ENCODE measurements at places on chromosomes 6 and 20. TPM values are rescaled to one million over a fixed set of nuclear protein-coding genes. Genes with fewer than 3 reads are reported as not detected.

DNA sequence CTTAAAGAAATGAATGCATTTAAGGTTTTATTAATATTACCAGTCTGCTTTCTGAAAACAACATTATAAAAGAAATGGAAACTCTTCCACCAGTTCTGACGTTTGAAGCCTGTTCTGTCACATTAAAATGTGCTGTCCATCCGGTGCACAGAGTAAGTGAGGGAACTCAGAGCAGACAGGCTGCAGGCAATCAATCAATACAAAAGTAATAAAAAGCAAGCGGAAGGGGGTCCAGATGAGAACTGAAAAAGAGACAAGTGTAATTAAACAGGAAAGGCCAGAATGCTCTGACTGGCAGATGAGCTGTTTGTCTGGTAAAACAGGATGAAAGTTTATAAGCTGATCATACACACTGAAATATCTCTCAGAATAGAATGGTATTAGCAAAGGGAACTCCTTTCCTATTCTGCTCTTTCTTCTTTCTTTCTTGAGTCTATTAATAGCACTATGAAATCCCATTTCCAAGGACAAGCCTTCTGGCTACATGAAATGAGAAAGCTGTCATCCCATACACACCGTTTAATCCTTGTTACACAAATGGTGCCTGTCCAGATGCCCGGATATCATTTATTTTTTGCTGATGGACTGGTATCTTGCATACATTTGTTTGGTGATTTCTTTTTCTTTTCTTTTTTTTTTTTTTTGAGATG is 94.3 kb downstream of the RAMACL start:
- H3K27ac ChIP-seq: no peak overlapping the region
- no peak for DNase-seq
- no peak overlapping the region for H3K4me3 ChIP-seq
- H3K36me3 ChIP-seq: no peaks in the 10 kb centered on the region
- peaks cover 16% of the 10 kb centered on the region for H3K4me1 ChIP-seq

DNA sequence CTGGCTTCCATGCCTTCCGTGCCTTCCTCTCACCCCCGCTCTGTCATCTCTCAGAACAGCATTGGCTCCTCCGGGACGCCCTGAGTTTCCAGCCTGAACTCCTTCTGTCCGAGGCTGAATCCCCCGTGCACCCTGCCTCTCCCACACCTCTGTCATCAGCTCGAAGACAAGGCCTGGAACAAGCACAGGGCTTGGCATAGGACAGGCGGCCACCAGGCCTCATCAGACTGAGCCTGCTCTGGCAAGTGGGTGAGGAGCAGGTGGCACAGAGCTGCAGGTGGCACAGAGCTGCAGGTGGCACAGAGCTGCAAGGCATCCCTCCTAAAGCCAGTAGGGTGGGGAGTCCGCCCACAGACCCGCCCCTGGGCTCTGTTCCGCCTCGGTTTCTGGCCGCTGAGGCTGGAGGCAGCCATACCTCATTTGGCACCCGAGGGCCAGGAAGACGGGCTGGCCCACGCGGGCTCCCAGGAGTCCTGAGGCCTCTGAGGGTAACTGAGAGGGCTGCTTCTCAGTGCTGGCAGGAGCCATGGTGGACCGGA is 60.2 kb downstream of the EZR start:
- no peak for DNase-seq
- H3K4me3 ChIP-seq: no peak overlapping the region
- H3K27ac ChIP-seq: no peak overlapping the region
- no peaks in the 10 kb centered on the region for H3K4me1 ChIP-seq

- no peak overlapping the region for H3K27ac ChIP-seq
- DNase-seq: no peak
- H3K4me1 ChIP-seq: peaks cover 5% of the 10 kb centered on the region
- H3K27me3 ChIP-seq: no peaks in the 10 kb centered on the region
These were observed 24.4 kb upstream of the PRND start for GRCh38 chr20:4697189-4697830.

DNA sequence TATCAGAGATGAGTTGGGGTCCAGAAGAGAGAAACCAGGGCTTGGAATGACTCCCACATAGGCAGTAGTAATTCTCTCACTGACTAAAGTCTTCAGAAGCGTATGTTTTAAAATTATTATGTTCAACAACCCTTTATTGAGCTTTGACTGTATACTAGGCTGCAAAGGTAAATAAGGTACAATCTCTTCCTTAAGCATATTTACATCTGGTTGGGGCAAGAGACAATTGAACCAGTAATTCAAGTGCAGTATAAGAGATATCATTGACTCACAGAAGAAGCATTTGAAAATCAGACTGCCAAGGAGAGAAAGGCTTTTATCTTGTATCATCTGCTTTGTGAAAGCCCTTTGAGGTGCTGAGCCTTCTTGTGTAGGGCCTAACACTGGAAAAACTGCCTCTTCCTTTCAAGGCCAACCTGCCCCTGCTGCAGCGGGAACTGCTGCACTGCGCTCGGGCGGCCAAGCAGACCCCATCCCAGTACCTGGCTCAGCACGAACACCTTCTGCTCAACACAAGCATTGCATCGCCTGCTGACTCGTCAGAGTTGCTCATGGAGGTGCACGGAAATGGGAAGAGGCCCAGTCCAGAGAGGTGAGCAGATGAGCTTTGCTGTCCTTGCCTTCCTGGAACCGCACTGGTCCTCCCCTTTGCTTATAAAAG is 39.3 kb upstream of the C20orf144 start:
- peaks cover 26% of the 10 kb centered on the region for H3K4me1 ChIP-seq
- H3K27ac ChIP-seq: no peak overlapping the region
- H3K27me3 ChIP-seq: no peaks in the 10 kb centered on the region
- H3K36me3 ChIP-seq: peaks cover 7% of the 10 kb centered on the region
- no peak for DNase-seq

- no peak for DNase-seq
- H3K27ac ChIP-seq: no peak overlapping the region
- no peaks in the 10 kb centered on the region for H3K36me3 ChIP-seq
- no peaks in the 10 kb centered on the region for H3K4me1 ChIP-seq
- no peaks in the 10 kb centered on the region for H3K27me3 ChIP-seq
- H3K4me3 ChIP-seq: no peak overlapping the region
These were observed 55.5 kb upstream of the EEF1E1 start for GRCh38 chr6:8157839-8158238.

- H3K36me3 ChIP-seq: no peaks in the 10 kb centered on the region
- no peak overlapping the region for H3K27ac ChIP-seq
- DNase-seq: no peak
- no peak overlapping the region for H3K4me3 ChIP-seq
These were observed 22.2 kb downstream of the CHMP4B start for GRCh38 chr20:33833333-33833732.

DNA sequence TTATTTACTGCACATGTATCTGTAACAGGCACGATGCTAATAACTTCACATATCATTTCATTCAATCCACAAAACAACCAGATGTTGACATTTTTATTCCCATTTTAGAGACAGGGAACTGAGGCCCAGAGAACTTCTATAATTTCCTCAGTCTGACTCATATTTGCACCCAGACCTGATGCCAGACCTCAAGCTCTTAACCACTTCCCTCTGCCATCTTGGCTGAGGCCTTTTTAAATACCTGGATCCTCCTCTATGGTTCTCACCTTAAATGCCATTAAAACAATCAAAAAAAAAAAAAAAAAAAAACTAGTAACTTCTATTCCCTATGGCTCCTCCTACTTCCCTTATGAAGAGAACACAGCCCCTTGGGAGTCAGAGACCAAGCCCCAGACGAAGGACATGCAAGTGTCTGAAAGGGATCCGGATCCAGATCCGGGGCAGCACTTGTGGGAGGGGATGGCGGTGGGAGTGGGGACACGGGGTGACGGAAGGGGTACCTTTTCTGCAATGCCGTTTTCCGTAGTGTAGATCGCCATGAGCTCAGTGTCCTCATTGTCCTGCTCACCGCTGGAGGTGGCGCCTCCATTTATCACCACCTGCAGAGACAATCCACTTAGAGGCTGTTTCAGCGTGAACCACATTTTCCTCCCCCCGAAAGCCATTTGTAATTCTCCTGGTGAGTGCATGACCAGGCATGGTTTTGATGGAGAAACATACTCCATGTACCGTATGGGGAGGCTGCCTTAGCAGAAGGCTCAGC is 88.7 kb downstream of the SLC23A2 start:
- H3K36me3 ChIP-seq: no peaks in the 10 kb centered on the region
- no peak overlapping the region for H3K27ac ChIP-seq
- no peaks in the 10 kb centered on the region for H3K27me3 ChIP-seq
- DNase-seq: no peak
- H3K4me1 ChIP-seq: peaks cover 4% of the 10 kb centered on the region

DNA sequence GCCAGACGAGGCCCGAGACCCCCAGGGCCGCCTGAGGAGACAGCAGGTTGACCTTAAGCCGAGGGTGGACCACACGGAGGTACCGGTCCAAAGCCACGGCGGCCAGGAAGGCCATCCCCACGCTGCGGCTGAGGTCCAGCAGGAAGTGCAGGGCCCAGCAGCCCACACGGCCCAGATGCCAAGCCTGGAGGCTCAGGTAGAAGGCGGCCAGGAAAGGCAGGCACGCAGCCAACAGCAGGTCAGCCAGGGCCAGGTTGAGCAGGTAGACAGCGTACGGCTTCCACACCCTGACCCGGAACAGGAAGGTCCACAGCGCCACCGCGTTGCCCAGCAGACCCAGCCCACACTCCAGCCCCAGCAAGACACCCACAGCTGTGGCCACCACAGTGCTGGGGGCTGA is 366 bp downstream of the GPR31 start:
- no peak overlapping the region for H3K27ac ChIP-seq
- H3K4me1 ChIP-seq: no peaks in the 10 kb centered on the region
- H3K4me3 ChIP-seq: no peak overlapping the region
- no peak for DNase-seq

- no peak overlapping the region for H3K27ac ChIP-seq
- no peaks in the 10 kb centered on the region for H3K36me3 ChIP-seq
- no peak for DNase-seq
- no peaks in the 10 kb centered on the region for H3K27me3 ChIP-seq
These were observed 198.1 kb downstream of the DLL1 start for GRCh38 chr6:170092826-170093225.

DNA sequence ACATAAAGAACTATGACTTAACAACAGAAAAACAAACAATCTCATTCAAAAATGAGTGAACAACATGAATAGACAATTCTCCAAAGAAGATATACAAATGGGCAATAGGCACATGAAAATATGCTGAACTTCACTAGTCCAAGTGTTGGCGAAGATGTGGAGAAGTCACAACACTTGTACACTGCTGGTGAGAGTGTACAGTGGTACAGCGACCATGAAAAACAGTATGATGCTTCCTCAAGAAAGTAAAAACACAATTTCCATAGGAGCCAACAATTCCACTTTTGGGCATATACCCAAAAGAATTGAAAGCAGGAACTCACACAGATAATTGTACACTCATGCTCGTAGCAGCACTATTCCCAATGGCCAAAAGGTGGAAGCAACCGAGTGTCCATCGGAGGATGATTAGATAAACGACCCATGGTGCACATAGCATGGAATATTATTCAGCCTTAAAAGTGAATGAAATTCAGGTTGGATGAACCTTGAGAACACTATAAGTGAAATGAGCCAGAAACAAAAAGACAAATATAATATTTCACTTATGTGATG is 6.6 kb downstream of the HLA-F start:
- DNase-seq: no peak
- no peaks in the 10 kb centered on the region for H3K27me3 ChIP-seq
- peaks cover 39% of the 10 kb centered on the region for H3K4me1 ChIP-seq
- no peak overlapping the region for H3K4me3 ChIP-seq
- H3K27ac ChIP-seq: no peak overlapping the region
- H3K36me3 ChIP-seq: peaks cover 24% of the 10 kb centered on the region

DNA sequence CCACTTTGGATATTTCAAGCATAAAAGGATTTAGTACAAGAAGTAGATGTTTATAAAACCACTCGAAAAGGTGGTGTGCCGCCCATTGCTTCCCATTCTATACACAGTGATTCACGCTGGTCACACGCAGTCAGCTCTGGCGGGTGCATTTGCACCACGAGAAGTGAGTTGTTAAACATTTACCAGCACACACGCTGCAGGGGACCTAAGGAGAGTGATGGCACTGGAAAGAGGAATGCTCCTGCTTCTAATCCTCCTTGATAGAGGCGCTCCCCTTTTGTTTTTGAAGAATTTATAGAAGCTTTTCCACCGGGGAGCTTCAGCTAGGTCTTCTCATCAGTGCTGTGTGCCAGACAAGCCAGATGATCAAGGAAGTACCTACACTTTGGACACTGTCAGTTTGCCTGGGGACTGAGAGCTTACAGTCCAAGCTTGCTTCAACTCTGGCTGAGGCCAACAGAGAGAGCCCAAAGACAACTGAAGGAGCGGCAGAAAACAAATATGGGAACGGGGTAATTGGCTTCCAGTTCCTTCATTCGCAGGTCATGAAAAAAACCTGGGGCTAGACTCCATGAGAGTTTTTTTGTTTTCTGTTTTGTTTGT is 31.2 kb downstream of the MUC22 start:
- H3K4me1 ChIP-seq: no peaks in the 10 kb centered on the region
- no peak for DNase-seq
- H3K27ac ChIP-seq: no peak overlapping the region
- H3K36me3 ChIP-seq: no peaks in the 10 kb centered on the region
- H3K4me3 ChIP-seq: no peak overlapping the region

- no peaks in the 10 kb centered on the region for H3K36me3 ChIP-seq
- peaks cover 10% of the 10 kb centered on the region for H3K27me3 ChIP-seq
- H3K27ac ChIP-seq: no peak overlapping the region
- H3K4me3 ChIP-seq: no peak overlapping the region
- no peaks in the 10 kb centered on the region for H3K4me1 ChIP-seq
These were observed 4.2 kb downstream of the KCNK17 start for GRCh38 chr6:39309942-39310531.

- H3K27me3 ChIP-seq: no peaks in the 10 kb centered on the region
- H3K36me3 ChIP-seq: no peaks in the 10 kb centered on the region
- H3K27ac ChIP-seq: no peak overlapping the region
- H3K4me3 ChIP-seq: no peak overlapping the region
- no peak for DNase-seq
These were observed 46.1 kb upstream of the ZNF831 start for GRCh38 chr20:59117526-59117925.

GRCh38 chr20:35478804-35479472 is 23.5 kb downstream of the CEP250 start:
- H3K27me3 ChIP-seq: no peaks in the 10 kb centered on the region
- H3K4me1 ChIP-seq: no peaks in the 10 kb centered on the region
- H3K4me3 ChIP-seq: no peak overlapping the region
- no peak for DNase-seq
- H3K36me3 ChIP-seq: peaks cover 18% of the 10 kb centered on the region

DNA sequence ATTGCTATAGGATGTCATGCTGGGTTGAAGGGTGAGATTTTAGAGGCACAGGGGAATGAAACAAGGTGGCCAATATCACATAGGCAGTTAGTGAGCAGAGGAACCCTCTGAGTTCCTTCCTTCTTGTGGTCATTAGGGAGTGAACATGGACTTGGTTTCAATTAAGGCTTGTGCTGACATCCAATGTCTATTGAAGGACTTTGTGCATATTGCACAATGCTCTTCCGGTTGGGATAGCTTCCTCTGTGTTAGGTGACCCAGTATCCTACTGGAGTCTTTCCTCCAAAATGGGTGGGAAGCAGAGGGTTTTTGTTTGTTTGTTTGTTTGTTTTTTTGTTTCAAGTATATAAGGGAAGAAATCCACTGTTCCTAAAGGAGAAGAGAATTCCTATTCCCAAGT is 98.5 kb downstream of the HDGFL1 start:
- H3K27me3 ChIP-seq: no peaks in the 10 kb centered on the region
- H3K4me1 ChIP-seq: no peaks in the 10 kb centered on the region
- H3K27ac ChIP-seq: no peak overlapping the region
- H3K36me3 ChIP-seq: no peaks in the 10 kb centered on the region

- peaks cover 32% of the 10 kb centered on the region for H3K4me1 ChIP-seq
- H3K36me3 ChIP-seq: no peaks in the 10 kb centered on the region
- peak overlapping the region; percentile 69 for H3K27ac ChIP-seq
- peak; percentile 38 for DNase-seq
- H3K4me3 ChIP-seq: peak overlapping the region; percentile 58
These were observed 773 bp downstream of the SMAP1 start for GRCh38 chr6:70668499-70668812.

TMEM14C gene
- 62.8 TPM for total RNA-seq

MEI4 gene
- total RNA-seq: not detected

KCNB1 gene
- total RNA-seq: 0.77 TPM

ZSCAN23 gene
- 1.3 TPM for total RNA-seq

VARS1 gene
- 180 TPM for total RNA-seq
